ENCODE measurements at places on chromosomes 4 and X.

DNA sequence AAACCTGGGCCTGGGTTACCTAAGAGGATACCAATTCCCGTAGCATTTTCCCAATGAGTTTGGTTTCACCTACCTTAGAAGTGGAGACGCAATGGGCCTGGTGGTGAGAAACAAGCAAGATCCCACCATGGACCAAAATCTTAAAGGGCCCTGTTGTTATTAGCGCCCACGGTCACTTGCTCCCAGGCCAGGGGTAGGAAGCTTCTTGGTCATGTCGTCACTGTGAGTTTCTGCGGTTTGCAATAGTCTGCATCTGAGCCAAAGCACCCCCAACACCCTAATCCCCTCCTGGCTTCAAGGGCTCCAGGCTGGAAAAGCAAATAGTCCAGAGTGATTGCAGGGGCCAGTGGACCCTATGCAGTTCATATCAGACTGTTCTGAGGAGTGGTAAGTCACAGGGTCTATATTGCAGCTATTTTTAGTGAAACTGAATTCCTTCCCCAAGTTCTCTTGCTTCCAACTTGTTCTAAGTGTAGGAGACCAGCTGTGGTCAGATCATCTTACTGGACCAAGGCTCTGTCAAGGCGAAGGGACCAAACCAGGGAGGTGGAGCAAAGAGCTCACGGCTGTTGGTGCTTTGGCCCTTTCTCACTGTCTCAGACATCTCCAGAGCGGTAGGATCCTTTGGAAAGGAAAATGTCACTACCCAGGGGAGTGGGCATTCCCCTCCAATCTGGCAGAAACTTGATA lies 307.9 kb upstream of the F9 start:
- no peak for DNase-seq

DNA sequence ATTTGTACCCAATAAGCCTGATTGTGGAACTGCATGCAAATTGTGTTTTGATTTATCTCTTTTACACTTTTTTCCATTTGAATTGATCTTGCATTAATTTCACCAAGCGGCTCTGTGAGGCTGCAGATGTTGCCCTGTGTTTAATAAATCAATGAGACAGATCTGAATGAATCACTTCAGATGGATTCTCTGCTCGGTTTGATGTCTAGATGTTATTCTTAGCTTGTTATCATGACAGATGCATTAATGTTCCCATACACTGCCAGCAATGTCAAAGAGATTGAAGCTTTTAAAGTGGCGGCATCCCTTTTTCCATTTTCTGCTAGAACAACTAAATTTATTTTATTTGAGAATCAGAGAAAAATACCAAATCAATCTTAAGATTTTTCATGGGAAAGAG lies 6.3 kb downstream of the DACH2 start:
- DNase-seq, result no peak

- DNase-seq, result no peak
Measured at GRCh38 chr4:6268650-6269615, 717 bp upstream of the WFS1 start.

DNA sequence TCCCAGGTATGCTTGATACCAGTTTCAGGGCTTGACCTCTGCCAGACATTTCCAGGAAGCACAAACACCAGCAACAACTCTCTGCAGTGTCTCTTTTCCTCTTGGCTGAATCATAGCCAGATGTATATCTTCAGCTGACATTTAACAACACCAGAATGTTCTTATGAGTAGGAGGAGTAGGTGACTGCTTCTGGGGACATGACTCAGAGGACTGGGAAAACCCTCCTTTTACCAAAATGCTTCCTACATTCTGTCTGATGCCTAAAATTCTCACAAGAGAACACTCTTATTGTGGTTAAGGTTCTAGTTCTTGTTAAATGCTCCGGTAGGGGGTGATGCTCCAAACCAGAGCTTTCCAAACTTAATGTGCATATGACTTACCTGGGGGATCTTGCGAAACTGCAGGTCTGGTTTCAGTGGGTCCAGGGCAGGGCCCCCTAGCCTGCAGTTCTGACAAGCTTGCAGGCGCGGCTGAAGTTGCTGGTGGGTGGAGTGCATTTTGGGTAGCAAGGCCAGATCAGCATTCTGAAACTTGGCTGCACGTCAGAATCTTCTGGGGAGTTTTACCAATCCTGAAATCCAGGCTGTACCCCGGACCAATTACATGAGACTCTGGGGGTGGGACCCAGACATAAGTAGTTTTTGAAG lies 329.3 kb upstream of the RPS6KA3 start:
- DNase-seq, result no peak

Data from activated CD8-positive, alpha-beta memory T cell treated with anti-CD3 and anti-CD28 coated beads for 48 hours (primary cell).